Activated CD4-positive, alpha-beta T cell treated with anti-CD3 and anti-CD28 coated beads for 36 hours (primary cell): ENCODE measurements at places on chromosomes 11 and 22. TPM values are rescaled to one million over a fixed set of nuclear protein-coding genes. Genes with fewer than 3 reads are reported as not detected.

The HRAS gene
- total RNA-seq, result 26.8 TPM

- no peak overlapping the region for H3K27ac ChIP-seq
- H3K4me1 ChIP-seq, result peaks cover 6% of the 10 kb centered on the region
- H3K36me3 ChIP-seq, result no peaks in the 10 kb centered on the region
- peaks cover 10% of the 10 kb centered on the region for H3K27me3 ChIP-seq
- no peak for DNase-seq
- no peak overlapping the region for H3K4me3 ChIP-seq
Measured at GRCh38 chr11:123260511-123261211, 65.6 kb upstream of the CLMP start.

The OR6T1 gene
- not detected for total RNA-seq

DNA sequence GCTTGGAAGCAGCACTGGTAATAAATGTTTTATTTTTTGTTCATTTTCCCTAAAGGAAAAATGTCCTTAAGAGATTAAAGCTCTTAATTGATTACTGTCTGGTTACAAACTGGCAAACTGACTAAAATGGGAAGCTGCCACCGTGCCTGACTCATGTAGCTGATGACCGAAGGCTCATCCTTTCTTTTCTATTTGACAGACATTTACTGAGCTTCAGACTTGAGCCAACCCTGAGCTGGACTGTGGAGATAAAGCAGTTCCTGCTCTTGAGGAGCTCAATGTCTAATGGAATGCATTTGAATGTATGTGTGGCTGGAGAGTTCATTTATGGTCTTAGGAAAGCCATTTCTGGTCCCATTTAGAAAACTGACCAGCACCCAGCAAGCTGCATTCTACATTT is 91.3 kb downstream of the RNF169 start:
- no peak for DNase-seq
- H3K27ac ChIP-seq, result no peak overlapping the region
- no peaks in the 10 kb centered on the region for H3K4me1 ChIP-seq
- H3K36me3 ChIP-seq, result peaks cover 17% of the 10 kb centered on the region

The BRSK2 gene
- total RNA-seq, result 0.96 TPM

The LRRC10B gene
- not detected for total RNA-seq

- no peak overlapping the region for H3K4me3 ChIP-seq
- no peak overlapping the region for H3K27ac ChIP-seq
- peaks cover 15% of the 10 kb centered on the region for H3K4me1 ChIP-seq
- DNase-seq, result no peak
- H3K27me3 ChIP-seq, result peaks cover 23% of the 10 kb centered on the region
Measured at GRCh38 chr22:49449811-49450446, 377.7 kb downstream of the BRD1 start.

- no peaks in the 10 kb centered on the region for H3K36me3 ChIP-seq
- no peak overlapping the region for H3K27ac ChIP-seq
- no peak overlapping the region for H3K4me3 ChIP-seq
- H3K4me1 ChIP-seq, result no peaks in the 10 kb centered on the region
- H3K27me3 ChIP-seq, result peaks cover 21% of the 10 kb centered on the region
Measured at GRCh38 chr11:6057452-6057851, 26.9 kb upstream of the OR56A1 start.

DNA sequence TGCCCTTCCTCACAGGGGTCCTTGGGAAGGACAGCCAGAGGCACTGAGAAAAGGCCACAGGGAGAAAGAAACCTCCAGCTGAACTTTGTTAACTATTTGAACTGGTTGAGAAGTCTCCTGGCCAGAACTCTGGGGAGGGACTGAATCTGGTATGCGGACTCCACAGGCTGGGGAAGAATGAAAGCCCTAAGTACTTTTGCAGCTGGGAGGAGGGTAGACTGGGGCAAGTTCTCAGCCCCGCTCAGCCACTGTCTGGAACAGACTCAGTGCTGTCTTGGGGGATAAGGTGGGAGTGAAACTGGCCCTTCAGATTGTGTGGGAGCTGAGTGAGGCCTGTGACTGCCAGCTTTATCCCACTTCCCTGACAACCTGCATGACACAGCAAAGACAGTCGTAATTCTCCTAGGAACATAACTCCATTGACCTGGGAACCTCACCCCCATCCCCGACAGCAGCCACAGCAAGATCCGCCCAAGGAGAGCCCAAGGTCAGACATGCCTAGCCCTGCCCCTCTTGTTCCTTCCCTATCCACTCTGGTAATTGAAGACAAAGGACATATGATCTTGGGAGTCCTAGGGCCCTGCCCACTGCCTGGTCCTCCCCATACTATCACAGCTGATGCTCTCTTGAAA is 475.1 kb upstream of the CNTN5 start:
- H3K27me3 ChIP-seq, result no peaks in the 10 kb centered on the region
- no peaks in the 10 kb centered on the region for H3K36me3 ChIP-seq
- no peak overlapping the region for H3K4me3 ChIP-seq
- DNase-seq, result no peak
- no peaks in the 10 kb centered on the region for H3K4me1 ChIP-seq
- no peak overlapping the region for H3K27ac ChIP-seq

DNA sequence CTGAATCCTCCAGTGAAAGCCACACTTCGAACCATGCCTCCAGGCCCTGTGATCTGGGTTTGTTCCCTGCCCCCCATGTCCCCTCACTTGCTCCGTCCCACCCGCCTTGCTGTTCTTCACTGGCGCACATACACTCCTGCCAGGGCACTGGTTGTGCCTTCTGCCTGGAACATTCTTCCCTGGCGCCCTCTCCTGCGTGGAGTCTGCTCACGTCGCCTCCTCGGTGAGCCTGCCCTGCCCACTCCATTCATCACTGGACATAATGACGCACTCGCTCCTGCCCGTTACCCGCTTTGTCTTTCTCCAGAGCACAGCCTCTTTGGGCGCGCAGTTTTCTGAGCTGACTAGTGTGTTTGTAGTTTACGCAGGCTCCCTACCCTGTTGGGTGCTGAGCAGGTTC is 21.0 kb upstream of the MIEF1 start:
- DNase-seq, result no peak
- H3K27me3 ChIP-seq, result no peaks in the 10 kb centered on the region
- no peaks in the 10 kb centered on the region for H3K36me3 ChIP-seq
- no peak overlapping the region for H3K27ac ChIP-seq
- H3K4me3 ChIP-seq, result no peak overlapping the region
- H3K4me1 ChIP-seq, result no peaks in the 10 kb centered on the region

The FGF19 gene
- not detected for total RNA-seq

DNA sequence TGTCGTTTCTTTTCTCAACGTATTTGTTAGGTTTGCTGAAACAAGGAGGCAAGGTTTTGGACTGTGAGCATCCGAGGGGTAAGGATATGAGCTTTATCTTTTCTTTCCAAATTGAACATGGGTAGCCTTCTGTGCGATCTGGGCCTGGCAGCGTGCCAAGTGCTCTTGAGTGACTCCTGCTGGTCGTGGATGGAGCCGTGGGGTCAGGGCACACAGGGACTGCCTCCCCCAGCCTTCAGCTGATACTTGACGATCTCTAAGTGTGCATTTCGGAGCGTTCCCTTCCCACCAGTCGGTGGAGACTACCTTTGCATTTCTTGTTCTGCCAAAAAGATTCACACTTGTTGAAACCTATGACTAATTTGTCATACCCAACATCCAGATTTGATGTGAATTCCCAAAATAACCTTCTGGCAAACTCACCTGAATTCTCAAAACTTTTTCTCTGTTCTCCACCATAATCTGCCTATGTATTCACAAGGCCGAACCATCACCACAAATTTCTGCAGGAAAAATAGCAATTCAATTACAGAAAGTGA is 40.1 kb upstream of the CLMP start:
- H3K4me3 ChIP-seq, result no peak overlapping the region
- H3K27me3 ChIP-seq, result no peaks in the 10 kb centered on the region
- peak; percentile 74 for DNase-seq
- peaks cover 18% of the 10 kb centered on the region for H3K4me1 ChIP-seq
- no peak overlapping the region for H3K27ac ChIP-seq
- H3K36me3 ChIP-seq, result no peaks in the 10 kb centered on the region

DNA sequence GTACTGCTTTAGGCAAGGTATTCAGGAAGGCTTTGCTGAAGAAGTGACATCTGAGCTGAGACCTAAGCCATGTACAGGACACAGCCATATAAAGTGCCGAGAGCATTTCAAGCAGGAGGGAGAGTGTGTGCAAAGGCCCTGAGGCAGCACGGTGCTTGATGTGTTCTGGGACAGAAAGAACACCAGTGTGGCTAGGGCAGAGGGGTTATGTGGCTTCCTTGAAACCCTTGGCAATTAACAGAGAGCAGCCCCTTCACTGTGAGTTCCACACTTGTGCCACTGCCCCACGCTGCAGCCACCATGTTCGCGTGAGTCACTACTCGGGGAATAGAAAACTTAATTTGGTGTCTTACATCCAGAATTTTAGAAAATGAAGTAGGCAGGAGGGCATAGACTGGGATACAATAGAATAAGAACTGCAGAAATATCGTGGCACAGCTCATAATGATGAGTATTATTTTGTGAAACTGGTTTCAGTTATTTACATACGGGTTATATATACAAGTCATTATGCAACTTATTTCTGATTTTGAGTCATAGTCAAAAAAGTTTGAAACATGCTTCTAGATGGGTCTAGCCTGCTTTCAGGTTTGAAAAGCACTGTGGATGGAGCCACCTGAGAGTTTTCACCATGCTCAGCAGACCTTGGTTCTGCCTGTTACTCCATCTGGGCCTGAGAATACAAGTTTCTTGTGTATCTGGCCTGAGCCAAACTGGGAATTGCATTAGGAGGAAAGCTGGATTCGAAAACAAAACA is 11.8 kb downstream of the IL10RA start:
- H3K36me3 ChIP-seq, result peaks cover 84% of the 10 kb centered on the region
- peaks cover 87% of the 10 kb centered on the region for H3K4me1 ChIP-seq
- no peaks in the 10 kb centered on the region for H3K27me3 ChIP-seq
- DNase-seq, result peak; percentile 56
- H3K27ac ChIP-seq, result peak overlapping the region; percentile 79
- H3K4me3 ChIP-seq, result no peak overlapping the region

The MYO18B gene
- total RNA-seq, result 0.58 TPM

DNA sequence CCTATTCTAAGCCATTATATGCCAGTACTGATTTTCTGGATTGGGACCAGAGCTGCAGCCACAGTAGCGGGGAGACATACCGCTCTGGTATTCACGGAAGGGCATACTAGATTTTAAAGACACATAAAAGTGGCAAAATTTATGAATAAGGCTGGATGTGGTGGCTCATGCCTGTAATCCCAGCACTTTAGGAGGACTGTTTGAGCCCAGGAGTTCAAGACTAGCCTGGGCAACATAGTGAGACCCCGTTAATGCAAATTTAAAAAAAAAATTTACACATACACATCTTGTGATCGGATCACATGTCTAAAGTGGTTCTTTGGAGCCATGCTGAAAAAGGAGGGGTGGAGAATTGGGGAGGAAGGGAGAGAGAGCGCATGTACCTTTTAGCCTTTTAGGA is 9.0 kb downstream of the RPL27A start:
- peaks cover 68% of the 10 kb centered on the region for H3K36me3 ChIP-seq
- H3K27me3 ChIP-seq, result no peaks in the 10 kb centered on the region
- no peak overlapping the region for H3K4me3 ChIP-seq
- peaks cover 30% of the 10 kb centered on the region for H3K4me1 ChIP-seq
- H3K27ac ChIP-seq, result no peak overlapping the region

- H3K36me3 ChIP-seq, result no peaks in the 10 kb centered on the region
- peaks cover 7% of the 10 kb centered on the region for H3K4me1 ChIP-seq
- no peak overlapping the region for H3K27ac ChIP-seq
- DNase-seq, result no peak
- H3K27me3 ChIP-seq, result no peaks in the 10 kb centered on the region
Measured at GRCh38 chr11:10273738-10274137, 20.3 kb downstream of the SBF2 start.

The MCHR1 gene
- total RNA-seq, result not detected

DNA sequence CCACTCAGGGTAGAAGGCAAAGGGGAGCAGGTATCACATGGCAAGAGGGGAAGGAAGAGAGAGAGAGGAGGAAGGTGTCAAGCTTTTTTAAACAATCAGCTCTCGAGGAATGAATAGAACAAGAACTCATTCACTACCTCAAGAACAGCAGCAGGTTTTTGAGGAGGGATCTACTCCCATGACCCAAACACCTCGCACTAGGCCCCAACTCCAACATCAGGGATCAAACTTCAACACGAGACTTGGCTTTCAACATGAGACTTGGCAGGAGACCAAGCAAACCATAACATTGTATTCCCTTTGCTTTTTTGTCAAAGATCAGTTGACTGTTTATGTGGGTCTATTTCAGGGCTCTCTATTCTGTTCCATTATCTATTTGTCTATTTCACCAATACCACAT is 26.9 kb upstream of the APOBEC3A start:
- no peak overlapping the region for H3K4me3 ChIP-seq
- H3K27ac ChIP-seq, result no peak overlapping the region
- peaks cover 3% of the 10 kb centered on the region for H3K4me1 ChIP-seq

- no peak for DNase-seq
- no peaks in the 10 kb centered on the region for H3K27me3 ChIP-seq
- H3K27ac ChIP-seq, result no peak overlapping the region
- H3K4me3 ChIP-seq, result no peak overlapping the region
- no peaks in the 10 kb centered on the region for H3K4me1 ChIP-seq
Measured at GRCh38 chr11:97428247-97428790, 1038.5 kb downstream of the JRKL start.

The A4GALT gene
- total RNA-seq, result not detected

GRCh38 chr11:123590296-123590912 is 64.0 kb downstream of the SCN3B start:
- no peaks in the 10 kb centered on the region for H3K27me3 ChIP-seq
- no peak for DNase-seq
- H3K4me1 ChIP-seq, result no peaks in the 10 kb centered on the region
- H3K4me3 ChIP-seq, result no peak overlapping the region
- H3K27ac ChIP-seq, result no peak overlapping the region
- peaks cover 8% of the 10 kb centered on the region for H3K36me3 ChIP-seq

DNA sequence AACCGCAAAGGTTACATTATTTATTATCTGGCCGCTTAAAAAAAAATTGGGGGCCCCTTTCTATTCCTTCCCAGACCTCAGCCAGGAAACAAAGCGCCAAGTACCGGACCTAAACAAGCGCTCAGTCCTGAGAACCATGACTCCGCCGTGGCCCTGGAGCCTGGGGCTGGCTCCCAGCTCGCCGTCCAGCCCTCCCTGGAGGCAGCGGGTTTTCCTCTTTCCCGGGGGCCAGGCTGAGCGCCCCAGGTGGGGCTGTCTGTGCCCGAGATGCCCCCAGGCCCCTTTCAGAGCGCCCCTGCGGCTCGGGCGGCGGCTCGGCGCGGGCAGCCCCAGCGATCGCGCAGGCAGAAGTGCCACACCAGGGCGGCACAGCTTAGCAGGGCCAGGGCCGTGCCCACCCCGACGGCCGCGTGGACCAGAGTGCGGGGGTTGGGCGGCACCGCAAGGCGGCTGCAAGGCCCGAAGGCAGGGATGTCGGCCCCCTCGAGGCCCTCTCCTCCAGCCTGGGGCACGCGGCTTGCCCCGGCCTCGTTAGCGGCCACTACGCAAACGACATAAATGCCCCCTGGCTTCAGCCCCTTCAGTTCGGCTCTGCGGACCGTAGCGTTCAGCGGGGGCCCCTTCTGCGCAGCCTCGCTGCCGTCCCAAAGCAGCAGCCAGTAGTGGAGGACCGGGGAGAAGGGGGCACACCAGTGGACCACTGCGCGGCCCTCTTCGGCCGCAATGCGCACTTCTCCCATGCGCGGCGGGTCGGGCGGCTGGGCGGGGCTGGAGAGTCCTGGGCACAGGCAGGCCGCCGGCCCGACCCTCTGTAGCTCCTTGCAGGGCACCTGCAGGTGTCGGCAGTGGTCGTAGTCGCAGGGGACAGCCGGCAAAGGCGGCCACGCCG is 1.6 kb downstream of the LRRN4CL start:
- H3K4me1 ChIP-seq, result no peaks in the 10 kb centered on the region
- H3K27me3 ChIP-seq, result peaks cover 11% of the 10 kb centered on the region
- no peak for DNase-seq
- peaks cover 14% of the 10 kb centered on the region for H3K36me3 ChIP-seq
- no peak overlapping the region for H3K27ac ChIP-seq
